ELR (cell line): ENCODE measurements at places on chromosomes 5 and 9.

DNA sequence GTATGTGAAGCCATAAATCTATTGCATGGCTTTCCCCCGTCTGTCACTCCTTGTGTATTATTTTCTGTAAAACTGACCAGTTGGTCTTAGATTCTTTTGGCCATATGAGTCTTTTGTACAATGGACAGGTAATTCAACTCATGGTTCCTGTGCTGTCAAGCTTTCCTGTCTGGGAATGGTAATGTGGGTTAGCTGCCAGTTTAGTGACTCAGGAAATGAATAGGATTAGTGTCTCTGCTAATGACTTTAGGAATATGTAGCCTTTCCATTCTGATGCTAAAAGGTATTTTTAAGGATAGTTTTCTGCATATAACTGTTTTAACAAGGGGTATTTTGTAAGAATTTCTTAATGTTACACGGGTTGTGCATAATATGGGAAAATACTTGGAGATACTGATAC lies 182.7 kb downstream of the PBX3 start:
- DNase-seq: peak; percentile 34

GRCh38 chr5:159061834-159062474 lies 37.8 kb downstream of the EBF1 start:
- DNase-seq: no peak

DNA sequence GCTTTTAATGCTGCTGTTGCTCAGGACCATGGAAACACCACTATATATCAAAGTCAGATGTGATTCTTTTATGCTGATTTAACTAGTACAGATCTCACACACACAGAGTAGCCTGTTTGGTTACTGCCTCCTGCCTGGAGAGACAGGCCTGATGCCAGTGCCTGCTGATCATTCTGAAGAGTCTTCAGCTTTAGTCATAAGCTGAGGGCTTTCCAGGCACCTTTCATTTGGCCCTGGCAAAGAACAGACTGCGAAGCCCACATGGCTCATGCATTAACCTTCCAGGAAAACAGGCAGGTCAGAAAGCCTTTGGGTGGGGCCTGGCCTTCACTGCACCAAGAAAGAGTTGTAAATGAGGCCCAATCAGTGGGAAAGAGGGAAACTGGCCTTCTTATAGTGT lies 144.7 kb downstream of the SAXO1 start:
- DNase-seq: no peak

GRCh38 chr9:122334916-122335315 lies 35.9 kb upstream of the PTGS1 start:
- peak; percentile 13 for DNase-seq

- no peak for DNase-seq
These were observed 25.7 kb downstream of the HINT1 start for GRCh38 chr5:131139321-131139720.

- peak; percentile 46 for DNase-seq
These were observed 27.9 kb downstream of the ANXA1 start for GRCh38 chr9:73179589-73179988.

DNA sequence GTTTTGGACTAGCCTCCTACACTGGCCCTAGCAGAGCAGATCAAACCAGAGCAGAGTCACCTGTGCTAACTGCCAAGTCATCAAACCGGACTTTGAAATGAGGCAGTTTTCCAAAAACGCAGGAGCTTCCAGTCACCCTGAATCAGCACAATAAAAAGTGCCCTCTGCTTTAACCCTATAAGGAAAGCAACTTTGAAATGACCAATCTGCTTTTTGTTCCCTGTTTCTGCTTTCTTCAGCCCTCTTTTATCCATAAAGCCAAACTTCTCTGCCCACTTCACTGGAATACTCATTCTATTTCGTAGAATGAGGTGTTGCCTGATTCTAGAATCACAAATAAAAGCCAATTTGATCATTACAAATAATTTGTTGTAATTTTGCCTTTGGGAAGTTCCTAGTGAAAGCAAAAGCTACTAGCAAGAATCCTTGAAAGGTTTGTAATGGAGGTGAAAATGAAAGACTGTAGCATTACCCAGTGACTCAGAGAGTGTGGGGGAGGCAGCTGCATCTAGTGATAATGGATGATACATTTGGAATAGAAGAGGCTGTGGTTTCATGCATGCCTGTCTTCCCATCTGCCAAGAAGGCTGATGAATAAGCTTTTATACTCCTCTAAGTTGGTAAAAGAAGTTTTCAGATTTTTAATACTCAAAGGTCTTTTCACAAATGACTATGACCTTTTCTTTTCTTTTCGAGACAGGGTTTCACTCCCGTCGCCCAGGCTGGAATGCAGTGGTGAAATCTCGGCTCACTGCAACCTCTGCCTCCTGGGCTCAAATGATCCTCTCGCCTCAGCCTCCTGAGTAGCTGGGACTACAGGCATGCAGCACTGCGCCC lies 14.9 kb downstream of the SPAAR start:
- peak; percentile 92 for DNase-seq

DNA sequence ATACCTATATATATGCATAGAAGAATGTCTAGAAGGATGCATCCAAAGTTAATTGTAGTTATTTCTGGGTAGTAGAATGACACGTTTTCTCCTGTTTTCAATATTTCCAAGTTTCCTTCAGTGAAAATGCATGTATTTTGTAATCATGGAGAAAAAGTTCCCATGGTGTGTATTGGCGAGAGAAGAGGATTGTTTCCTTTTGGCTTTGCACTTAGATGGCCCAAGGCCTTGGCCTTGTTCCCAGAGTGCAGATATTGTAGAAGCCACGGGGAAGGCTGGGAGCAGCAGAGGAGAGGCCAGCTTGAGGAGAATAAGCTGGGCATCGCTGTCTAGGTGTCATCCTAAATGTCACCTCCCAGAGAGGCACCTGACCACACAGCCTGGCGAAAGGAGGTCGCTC lies 44.0 kb downstream of the IRF1 start:
- DNase-seq: peak; percentile 41

- DNase-seq: no peak
These were observed 17.4 kb upstream of the TMEM174 start for GRCh38 chr5:73155271-73156222.

GRCh38 chr5:60248901-60249300 lies 355.4 kb upstream of the PDE4D start:
- DNase-seq: no peak

- peak; percentile 20 for DNase-seq
These were observed 69.1 kb upstream of the TARS1 start for GRCh38 chr5:33371660-33372059.

DNA sequence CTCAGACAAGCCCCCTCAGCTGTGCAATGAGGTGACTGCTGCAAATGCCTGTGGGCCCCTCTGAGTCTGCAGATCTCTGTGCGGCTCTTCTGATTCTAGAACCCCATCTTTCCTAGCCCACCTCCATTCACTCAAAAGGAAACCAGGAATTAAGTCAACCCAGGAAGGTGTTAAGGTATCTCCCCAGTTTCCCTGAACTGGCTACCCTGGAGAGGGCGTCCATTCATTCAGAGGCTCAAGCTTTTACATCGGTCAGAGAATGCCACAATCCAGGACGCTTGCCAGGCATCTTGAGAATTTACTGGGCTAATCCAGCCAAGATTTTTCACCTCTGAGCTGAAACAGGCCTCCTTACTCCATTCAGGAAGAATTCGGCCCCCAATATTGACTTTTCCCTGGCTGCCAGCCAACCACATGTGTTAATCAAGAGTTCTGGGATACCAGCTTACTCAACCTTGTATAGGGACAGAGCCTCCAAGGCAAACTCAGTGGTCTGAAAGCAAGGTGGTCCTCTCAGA lies 889 bp upstream of the ADAMTS12 start:
- DNase-seq: peak; percentile 87

- peak; percentile 19 for DNase-seq
These were observed 121.7 kb downstream of the PTTG1 start for GRCh38 chr5:160543395-160543794.

GRCh38 chr9:79395755-79396154 lies 176.0 kb upstream of the TLE4 start:
- no peak for DNase-seq

DNA sequence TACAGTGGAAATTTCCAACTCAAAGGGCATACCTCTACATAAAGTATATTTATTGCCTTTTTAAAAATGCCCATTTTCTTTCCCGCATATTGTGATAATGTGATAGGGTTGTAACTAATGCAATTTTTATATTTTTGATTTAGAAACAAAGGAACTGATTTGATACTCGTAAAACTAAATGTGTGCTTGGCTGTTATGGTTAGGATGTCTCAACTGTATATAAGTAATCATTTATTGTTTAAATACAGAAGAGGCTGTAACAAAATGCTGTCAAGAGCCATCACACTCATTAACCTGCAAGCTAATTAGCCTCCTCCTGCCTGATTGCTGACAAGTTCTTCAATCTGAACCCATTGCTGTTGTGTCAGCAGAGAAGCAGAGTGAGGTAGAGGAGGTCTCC lies 149.2 kb downstream of the PBX3 start:
- no peak for DNase-seq

DNA sequence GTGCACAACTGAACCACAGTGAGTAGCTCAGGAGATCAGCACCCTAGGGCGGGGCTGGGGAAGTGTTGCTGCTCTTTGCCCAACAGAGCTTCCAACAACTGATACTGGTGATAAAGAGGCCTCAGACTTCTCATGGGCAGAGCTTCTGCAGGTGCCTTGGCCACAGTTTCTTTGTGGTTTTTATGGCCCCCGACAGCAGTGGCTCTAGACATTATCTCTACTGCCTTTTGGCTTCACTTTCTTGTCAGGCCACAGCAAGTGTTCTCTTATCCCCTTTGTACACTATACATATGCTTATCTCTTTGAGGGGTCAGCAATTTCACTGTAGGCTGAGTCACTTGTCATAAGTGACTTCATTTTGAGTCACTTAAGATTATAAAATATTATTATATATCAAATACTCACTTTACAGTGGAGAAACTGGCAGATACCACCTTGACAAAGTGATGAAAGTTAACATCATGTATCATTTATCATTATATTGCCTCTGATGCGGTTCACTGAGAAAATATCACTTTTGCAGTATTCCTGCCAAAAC lies 90.9 kb upstream of the COX7C start:
- DNase-seq: no peak

DNA sequence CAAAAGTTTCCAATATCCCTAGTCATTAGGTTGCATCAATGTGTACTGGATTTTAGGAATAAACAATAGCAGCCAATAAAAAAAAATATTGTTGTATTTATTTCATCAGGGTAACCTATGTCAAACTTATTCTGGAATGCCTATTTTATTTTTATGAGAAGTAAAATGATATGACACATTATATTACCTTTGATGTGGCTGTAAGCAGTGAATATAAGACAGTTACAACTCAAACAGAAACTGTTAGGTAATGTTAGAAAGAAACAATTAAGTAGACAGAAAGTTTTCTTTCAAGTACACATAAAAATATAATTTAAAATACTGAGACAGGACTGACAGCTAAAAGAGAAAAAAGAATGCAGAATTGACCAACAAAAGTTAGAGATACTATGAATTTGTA lies 65.5 kb downstream of the GNG10 start:
- DNase-seq: no peak

DNA sequence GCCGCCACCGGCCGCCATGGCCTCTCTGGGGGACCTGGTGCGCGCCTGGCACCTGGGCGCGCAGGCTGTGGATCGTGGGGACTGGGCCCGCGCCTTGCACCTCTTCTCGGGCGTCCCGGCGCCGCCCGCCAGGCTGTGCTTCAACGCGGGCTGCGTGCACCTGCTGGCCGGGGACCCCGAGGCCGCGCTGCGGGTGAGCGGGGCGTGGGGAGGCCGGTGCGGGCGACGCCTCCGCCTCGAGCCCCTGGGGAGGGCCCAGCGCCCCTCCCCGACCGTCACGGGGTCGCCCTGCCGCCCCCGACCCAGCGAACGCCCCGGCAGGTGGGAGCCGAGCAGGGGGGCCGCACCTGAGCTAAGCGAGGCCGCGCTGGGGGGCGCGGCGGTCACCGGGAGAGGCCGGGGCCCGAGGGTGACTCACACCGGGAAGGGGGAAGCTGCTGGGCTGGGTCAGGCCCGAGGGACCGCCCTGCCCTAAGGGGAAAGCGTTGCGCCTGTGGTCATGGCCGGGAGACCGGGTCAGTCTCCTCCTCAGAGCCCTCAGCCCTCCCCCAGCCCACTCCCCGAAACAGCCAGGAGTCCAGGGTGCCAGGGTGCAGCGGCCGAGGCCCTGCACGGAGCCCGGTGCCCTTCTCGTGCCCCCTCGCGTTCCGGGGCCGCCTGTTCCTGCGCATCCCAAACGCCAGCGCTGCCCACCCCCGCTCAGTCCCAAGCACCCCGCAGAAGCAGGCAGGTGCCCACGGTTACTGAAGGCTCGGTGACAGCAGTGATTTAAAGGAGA lies 510 bp downstream of the NOXA1 start:
- DNase-seq: peak; percentile 80

GRCh38 chr5:35483191-35483590 lies 134.5 kb upstream of the SPEF2 start:
- DNase-seq: no peak

GRCh38 chr5:169875091-169875728 lies 105.1 kb downstream of the INSYN2B start:
- DNase-seq: no peak

DNA sequence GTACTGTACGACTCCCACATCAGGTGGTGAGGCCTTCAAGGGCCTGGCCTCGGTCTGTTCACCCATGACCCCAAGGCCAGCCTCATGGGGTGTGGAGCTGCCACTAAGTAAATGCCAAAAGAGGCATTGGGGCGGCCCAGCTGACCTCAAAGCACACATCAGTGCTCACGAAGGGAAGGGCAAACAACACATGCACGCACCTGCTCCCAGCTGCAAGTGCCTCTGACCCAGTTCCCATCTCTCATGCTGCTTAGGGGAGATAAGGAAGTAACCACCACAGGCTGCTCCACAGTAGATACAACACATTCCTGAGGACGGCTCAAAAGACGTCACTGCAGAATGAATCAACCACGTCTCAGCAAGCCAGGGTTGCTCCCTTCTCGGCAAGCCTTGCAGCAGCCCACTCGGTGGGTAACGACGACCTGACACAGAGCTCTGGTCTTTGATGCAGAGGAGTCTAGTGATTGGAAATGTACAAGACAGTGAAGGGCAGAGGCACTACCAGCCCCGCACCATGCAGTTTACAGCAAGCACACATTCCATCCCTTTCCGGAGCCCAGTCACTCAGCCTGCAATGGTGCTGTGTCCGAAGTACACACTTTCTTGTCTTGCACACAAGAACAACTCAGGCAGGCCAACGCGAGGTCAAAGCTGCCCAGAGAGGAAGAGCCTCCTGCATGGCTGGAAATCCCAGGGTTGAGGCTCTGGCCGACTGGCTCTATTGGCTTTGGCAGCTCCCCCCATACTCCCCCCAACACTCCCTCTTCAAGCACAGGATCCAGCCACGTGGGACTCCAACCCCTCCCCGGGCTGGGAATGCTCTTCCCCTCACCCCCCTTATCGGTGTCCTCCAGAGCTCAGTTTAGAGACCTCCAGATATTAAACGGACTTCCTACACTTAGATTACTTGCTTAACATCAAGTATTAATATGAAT lies 31.8 kb downstream of the FABP6 start:
- DNase-seq: peak; percentile 45
